ENCODE measurements at places on chromosomes 6 and 20.

GRCh38 chr20:49694450-49695071 lies 19.1 kb downstream of the B4GALT5 start:
- no peak for DNase-seq

GRCh38 chr20:63748070-63748933 lies 8.7 kb downstream of the SLC2A4RG start:
- DNase-seq: no peak

DNA sequence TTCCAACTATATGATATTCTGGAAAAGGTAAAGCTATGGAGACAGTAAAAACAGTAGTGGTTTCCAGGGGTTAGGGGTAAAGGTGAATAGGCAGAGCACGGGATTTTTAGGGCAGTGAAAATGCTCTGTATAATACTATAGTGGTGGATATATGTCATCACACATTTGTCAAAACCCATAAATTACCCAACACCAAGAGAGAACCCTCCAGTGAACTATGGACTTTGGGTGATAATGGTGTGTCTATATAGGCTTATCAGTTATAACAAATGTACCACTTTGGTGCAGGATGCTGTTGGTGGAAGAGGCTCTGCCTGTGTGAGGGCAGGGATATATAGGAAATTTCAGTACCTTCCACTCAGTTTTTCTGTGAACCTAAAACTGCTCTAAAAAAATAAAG lies 149.9 kb downstream of the GPX5 start:
- no peak for DNase-seq

DNA sequence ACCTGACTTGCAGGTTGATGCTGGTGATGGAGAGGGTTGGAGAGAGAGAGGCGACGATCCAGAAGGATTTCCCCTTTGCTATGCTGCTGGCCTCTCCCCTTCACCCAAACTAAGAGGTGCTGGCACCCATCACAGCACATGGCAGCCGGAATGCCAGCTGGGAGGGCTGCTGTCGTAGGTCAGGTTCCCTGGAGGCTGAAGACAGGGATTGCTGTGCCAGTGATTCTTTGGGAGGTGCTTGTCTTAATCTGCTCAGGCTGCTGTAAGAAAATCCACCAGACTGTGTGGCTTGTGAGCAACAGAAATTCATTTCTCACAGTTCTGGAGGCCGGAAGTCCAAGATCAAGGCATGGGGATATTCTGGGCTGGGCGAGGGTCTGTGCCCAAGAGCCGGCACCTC lies 4.4 kb upstream of the ARFGAP1 start:
- DNase-seq: no peak

DNA sequence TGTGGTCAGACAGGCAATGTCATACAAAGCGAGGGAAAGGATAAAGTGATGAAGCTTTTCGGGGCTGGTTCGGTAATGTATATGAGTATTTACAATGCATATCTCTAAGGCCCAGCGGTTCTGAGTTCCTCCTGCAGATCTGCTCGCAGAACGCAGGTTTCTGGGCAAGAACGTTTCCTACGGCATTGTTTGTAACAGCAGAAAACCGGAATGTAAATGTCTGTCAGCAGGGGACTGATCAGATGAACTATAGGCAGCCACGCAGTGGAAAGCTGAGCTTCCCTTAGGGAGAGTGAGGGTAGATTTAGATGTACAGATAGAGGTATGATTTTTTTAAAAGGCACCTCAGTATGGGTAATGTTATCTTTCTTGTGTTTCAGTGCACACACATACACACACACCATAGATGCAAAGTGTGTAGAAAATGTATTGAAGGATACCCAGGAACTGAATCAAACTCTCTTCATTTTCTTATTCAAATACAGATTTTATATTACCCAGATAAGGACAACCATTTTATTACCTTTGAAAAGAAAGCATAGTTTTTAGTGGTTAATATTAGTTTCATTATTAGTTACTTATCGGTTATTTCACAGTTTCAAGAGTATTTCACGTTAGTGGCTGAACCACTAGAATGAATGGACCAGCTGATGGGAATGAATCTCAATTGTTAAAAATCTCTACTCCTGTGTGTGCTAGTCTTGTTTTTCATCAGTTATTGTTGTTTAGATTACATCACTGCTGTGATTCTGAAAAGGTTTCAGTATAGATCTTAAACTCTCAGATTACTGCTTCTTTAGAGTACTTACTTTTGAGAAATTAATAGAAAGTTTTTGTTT lies 56.2 kb downstream of the SNX9 start:
- DNase-seq: no peak

DNA sequence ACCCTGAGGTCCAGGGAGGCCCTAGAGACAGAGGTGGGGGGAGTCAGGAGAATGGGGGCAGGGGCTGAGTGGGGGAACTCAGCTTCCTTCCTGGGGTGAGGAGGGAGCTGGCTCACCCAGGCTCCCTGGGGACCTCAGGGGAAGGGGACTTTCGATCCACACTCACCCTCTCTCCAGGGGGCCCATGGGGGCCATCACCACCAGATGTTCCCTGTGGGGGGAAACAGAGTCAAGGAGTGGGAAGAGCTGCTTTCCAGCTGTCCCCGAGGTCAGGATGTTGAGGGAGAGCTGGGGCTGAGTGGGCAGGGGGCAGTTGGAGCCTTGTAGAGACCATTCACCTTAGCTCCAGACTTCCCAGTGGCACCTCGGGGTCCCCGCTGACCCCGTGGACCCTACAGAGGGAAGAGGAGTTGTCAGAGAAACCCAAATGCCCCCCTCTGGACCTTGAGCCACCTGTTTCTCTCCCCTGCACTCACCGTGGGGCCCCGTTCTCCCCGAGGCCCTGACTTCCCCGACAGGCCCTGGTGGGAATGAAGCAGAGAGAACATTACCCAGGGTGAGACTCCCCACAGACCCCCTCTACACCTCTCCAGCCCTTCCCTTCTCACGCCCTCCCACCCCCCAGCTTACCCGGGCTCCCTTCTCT lies 18.6 kb downstream of the COL11A2 start:
- no peak for DNase-seq

- DNase-seq: peak; percentile 53
Measured at GRCh38 chr6:7819431-7820015, 91.1 kb downstream of the TXNDC5 start.

GRCh38 chr6:132464538-132465256 lies 48.2 kb downstream of the STX7 start:
- peak; percentile 25 for DNase-seq

DNA sequence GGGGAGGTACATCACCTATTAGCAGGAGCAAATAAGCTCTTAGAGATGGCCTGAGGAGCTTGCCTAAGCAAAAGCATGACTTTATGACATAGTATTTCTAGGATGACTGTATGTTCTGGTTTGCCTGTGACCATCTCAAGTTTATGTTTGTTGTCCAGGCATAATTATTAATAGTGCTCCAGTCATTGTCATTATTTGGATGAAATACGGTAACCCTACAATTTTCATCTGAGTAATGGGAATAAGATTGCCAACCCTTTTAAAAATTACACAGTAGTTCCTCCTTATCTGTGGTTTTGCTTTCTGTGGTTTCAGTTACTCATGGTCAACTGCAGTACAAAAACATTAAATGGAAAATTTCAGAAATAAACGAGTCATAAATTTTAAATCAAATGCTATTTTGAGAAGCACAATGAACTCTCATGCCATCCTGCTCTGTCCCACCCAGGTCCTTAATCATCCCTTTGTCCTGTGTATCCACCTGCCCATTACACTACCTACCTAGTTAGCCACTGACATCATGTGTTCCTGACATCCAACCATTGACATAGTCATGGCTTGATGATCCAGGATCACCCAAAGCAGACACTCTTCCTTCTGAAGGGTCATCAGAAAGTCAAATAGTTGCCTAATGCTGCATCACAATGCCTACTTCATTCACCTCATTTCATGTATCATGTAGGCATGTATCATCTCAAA lies 27.0 kb upstream of the TFB1M start:
- peak; percentile 95 for DNase-seq

- DNase-seq: no peak
Measured at GRCh38 chr6:2940010-2940850, 31.1 kb downstream of the SERPINB6 start.

- no peak for DNase-seq
Measured at GRCh38 chr6:35503534-35503933, 6.7 kb upstream of the TEAD3 start.

DNA sequence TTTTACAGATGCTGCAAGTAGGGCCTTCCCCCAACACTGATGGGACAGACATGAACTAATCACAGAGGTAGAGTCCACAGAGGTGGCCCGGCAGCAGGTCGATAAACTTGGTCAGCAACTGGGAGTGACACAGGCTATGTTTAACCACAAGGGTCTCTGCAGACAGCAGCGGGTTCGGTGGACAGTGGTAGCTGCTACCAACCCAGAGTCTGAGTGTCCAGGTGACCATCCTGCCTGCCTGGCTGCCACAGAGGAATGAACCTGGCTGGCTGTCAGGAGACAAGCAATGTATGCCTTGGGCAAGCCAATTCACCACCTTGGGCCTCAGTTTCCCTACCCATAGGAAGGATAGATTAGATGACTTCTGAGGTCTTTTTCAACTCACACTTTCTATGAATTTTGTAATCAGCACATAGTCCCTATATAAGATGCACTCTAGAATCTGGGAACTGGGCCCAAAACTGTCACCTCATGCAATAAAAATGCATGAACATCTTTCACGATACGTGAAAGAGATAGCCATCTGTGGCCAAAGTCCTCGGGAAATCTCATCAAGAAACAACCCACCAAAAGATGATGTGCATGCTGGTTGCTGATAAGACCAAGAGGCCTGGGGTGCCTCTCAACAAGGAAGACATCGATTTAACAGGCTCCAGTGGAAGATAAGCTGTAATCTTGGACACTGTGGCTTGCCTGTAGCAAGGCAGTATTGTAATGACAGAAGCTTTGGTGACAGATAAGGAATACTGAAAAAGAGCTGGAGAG lies 30.5 kb downstream of the MDGA1 start:
- DNase-seq: peak; percentile 68

GRCh38 chr20:47929368-47930115 lies 144.3 kb upstream of the SULF2 start:
- DNase-seq: peak; percentile 84

DNA sequence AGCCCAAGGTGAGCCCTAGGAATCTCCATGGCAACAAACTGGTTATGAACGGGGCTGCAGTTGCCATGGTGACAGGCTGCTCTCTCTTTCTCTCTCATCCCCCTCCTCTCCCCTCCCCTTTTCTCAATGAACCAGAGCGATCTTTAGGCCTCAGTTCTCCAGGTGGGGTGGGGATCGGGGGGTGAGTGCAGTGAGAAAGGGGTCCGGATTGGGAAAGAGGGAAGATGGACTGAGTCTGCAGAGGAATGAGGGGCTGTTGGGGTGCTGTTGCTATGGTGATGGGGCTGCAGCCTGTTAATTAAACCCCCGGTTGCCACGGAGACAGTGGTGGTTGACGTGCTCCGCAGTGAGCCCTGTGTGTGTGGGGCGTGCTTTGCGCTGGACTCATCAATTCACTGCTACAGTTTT lies 3.6 kb upstream of the SLC12A5 start:
- no peak for DNase-seq

DNA sequence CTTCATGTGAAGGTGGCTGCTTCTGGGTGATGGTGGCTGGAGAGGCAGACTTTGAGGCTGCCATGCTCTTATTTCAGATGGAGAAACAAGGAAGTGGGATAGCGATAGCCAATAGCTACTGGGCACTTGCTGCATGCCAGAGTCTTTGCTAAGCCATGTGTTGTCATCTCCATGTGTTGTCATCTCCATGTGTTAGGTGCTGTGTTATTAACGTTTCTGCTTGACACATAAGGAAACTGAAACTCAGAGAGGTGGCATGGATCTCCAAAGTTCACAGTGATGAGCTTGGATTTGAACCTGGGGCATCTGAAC lies 16.9 kb downstream of the KIAA1755 start:
- DNase-seq: no peak

DNA sequence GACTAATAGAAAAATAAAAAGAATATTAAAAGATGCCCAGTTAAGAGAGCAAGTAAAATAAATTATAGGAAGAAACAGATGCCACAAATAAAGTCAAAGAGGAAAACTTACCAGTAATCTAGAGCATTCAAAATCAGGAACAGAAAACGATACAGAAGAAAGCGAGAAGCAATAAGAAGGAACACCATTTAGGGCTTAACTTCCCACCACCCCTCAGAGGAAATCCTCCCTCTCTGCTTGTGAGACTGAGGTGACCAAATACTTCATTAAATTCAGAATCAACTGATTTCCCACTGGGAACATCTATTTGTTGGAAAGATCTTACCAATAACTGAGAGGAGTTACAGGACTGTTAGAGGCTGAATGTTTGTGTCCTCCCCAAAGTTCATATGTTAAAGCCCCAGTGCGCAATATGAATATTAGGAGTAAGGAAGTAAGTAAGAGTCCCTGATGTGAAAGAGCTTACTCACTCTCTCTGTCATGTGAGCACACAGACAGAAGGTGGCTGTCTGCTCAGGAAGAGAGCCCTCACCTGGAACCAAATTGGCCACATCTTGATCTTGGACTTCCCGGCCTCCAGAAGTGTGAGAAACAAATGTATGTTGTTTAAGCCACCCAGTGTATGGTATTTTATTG lies 19.5 kb downstream of the KATNA1 start:
- no peak for DNase-seq

GRCh38 chr6:112663698-112664097 lies 316.6 kb downstream of the RFPL4B start:
- no peak for DNase-seq

DNA sequence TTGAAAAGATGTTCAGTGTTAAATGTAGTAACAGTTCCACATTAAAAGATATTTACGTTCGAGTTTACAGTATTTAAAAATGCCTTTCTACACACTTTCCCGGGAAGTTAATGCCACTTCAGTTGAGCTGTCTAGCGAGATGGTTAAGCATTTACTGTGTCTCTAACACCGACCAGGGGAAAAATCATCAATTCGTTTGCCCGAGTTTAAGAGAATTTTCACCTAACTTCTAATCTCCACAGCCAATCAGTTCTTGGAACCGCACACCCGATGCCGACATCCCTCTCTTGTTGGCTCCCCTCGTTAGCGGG lies 58.2 kb downstream of the FAM217A start:
- DNase-seq: no peak

DNA sequence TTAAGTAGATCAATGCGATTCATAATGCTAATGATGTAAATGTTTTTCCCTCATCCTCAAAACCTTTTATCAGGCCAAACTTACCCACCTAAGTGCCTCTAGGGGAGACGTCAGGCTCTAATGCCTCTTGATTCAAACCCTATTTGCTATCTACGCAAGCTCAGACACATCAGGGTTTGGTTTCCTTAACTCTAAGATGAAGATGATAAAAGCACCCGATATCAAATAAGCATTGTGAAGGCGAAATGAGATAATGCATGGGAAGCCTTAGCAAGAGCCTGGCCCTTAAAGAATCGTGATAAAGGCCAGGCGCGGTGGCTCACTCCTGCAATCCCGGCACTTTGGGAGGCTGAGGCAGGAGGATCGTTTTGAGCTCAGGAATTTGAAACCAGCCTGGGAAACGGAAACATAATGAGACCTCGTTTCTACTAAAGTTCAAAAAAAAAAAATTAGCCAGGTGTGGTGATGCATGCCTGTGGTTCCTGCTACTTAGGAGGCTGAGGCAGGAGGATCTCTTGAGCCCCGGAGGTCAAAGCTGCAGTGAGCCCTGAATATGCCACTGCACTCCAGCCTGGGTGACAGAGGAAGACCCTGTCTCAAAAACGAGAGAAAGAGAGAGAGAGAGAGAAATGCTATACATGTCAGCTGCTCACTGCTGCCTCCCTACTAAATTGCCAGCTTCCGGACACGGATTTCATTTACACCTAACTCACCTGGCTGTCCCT lies 13.5 kb downstream of the CNKSR3 start:
- no peak for DNase-seq

GRCh38 chr6:71498638-71499037 lies 210.0 kb downstream of the OGFRL1 start:
- DNase-seq: no peak

- DNase-seq: no peak
Measured at GRCh38 chr6:380234-381218, 11.0 kb upstream of the IRF4 start.

- peak; percentile 53 for DNase-seq
Measured at GRCh38 chr20:5848711-5849505, 98.7 kb downstream of the SHLD1 start.
